ENCODE measurements at places on chromosomes 12 and 14.

GRCh38 chr12:52256584-52256935, 17.9 kb upstream of the KRT86 start:
- DNase-seq, result no peak

GRCh38 chr12:18868717-18869116, 130.8 kb downstream of the CAPZA3 start:
- no peak for DNase-seq

- DNase-seq, result no peak
Measured at GRCh38 chr14:101962503-101962874, 1.9 kb upstream of the DYNC1H1 start.

- no peak for DNase-seq
Measured at GRCh38 chr12:96211988-96212387, 17.8 kb downstream of the ELK3 start.

DNA sequence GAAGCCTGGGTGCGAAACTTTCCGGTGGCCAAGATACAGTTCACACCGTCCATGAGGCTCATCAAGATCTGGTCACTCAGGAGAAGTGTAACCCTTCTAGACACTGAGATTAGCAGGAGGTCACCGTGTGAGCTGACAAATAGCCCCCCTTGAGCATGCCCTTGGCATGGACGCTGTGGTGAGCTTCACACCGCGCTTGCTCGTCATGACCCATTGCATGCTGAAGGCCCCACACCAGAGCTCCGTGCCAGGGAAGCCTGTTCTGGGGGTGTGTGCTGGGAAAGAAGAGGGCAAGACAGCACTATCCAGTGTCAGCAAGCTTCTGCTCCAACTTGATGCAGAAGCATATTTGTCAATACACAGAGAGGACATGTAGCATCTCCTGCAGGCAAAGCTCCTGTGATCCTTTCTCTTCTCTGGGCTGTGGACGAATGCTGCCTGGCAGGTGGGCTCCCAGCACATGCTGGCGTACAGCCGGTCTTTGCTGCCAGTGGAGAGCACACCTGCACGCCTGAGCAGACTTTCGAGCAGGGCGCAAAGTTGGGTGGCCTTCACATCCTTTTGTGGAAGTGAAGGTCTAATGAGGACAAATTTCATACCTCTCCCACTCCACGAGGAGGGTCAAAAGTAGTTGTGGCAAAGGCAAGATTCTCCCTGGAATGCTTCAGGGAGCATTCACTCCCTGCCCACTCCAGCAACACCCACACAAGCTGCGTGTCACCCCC, 126.9 kb upstream of the FKBP4 start:
- peak; percentile 49 for DNase-seq

DNA sequence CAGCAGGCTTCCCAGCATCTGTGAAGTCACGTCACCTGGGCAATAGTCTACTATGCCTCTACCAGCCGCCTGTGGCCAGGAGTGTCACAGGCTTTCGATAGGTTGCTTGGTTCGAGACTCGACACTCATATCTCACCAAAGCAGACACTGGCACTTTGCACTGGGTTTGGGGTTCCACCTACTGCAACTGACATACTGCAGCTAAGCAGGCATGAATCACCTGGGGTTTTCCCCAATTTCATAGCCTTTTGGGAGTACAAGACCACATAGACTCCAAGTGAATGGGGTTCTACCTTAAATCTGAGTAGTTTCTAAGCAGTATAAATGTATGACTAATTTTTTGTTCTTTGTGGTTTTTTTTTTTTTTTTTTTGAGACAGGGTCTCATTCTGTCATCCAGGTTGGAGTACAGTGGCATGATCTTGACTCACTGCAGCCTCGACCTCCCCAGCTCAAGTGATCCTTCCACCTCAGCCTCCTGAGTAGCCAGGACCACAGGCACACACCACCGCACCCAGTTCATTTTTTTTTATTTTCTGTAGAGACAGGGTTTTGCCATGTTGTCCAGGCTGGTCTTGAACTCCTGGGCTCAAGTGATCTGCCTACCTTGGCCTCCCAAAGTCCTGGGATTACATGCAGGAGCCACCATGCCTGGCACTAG, 32.1 kb downstream of the DMAC2L start:
- no peak for DNase-seq

GRCh38 chr14:23119363-23120327, 590 bp upstream of the CEBPE start:
- peak; percentile 84 for DNase-seq

DNA sequence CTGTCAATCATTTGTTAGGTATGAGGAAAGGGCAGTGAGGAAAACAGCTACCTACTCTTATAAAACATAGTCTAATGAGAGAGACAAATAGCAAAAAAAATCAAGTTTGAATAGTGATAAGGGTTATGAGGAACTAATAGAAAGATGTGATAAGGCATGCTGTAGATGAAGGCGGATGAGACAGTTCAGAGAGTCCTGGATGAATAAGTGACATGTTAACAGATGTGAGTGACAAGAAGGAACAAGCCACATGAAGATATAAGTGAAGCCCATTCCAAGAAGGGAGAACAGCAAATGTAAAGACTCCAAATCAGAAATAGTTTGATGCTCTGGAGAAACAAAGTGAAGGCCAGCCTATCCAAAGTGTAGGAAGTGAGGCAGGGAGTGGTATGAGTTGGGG, 154.1 kb upstream of the SYT10 start:
- DNase-seq, result no peak

DNA sequence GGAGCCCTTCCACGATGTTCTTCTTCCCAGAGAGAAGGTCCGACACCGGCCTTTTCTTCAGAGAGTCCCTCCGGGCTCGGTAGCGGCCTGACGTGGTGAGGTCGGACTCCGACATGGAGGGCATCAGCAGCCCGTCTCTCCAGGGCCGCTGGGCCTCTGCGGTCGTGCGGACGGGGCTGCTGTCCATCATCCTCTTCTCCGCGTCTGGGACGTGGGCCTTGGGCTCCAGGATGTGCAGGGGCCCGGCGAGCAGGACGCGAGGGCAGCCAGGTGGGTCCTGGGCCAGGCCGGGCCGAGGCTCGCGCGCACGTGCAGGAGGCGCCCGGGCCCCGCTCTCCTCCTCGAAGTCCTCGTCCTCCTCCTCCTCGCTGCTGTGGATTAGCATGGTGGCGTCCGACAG, 75.9 kb downstream of the PTPN21 start:
- no peak for DNase-seq

- DNase-seq, result no peak
Measured at GRCh38 chr12:15522574-15523187, 200.4 kb downstream of the PTPRO start.

GRCh38 chr12:66103016-66103913, 27.3 kb downstream of the LLPH start:
- no peak for DNase-seq

- no peak for DNase-seq
Measured at GRCh38 chr12:102962986-102963385, 5.5 kb downstream of the ASCL1 start.

DNA sequence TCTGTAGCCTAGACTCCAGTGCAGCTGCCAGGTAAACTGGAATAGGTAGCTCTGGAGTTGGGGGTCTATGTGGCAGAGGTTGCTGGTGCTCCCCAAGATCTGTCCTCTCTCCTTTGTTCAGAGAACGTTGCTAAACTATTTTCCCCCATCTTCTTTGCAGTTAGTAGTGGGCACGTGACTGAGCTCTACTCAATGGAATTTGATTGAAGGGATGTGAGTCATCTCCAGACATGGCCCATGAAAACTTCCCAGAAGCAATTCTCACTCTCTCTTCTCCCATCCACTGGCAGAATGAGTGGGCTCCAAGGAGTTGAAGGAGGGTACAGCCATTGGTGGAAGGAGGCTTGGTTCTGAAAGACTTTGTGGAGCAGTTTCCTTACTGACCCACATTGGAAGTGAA, 44.0 kb downstream of the PAH start:
- DNase-seq, result no peak

DNA sequence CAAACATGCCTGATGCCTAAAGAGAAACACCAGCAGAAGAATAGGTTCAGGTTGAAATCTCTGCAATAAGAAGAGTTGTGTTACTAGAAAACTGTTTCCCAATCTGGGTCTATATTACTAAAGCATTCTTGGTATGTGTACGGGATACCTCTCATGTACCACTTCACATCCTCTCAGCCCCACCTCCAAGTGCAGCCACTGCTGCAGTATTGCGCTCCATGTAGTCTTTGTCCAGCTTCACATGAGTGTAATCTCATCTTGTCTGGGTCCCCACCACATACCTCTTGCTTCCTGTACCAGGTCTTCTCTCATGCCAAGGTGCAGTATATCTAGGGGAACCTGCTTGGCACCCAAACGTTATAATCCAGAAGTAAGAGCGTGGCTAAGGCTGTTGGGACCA, 187.5 kb upstream of the EEA1 start:
- no peak for DNase-seq

- no peak for DNase-seq
Measured at GRCh38 chr12:124370851-124371250, 76.0 kb downstream of the RFLNA start.

- no peak for DNase-seq
Measured at GRCh38 chr12:10194160-10194670, 15.4 kb downstream of the TMEM52B start.

DNA sequence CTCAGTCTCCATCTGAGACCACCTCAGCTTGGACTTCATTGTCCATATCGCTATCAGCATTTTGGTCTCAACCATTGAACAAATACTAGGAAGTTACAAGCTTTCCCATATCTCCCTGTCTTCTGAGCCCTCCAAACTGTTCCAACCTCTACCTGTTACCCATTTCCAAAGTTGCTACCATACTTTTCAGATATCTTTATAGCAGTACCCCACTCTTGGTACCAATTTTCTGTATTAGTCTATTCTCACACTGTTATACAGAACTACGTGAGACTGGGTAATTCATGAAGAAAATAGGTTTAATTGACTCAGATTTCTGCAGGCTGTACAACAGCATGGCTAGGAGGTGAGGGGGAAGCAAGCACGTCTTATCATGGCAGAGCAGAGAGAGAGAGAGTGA, 53.8 kb downstream of the PRKCH start:
- DNase-seq, result no peak

GRCh38 chr14:59377491-59377890, 87.7 kb downstream of the GPR135 start:
- DNase-seq, result no peak

DNA sequence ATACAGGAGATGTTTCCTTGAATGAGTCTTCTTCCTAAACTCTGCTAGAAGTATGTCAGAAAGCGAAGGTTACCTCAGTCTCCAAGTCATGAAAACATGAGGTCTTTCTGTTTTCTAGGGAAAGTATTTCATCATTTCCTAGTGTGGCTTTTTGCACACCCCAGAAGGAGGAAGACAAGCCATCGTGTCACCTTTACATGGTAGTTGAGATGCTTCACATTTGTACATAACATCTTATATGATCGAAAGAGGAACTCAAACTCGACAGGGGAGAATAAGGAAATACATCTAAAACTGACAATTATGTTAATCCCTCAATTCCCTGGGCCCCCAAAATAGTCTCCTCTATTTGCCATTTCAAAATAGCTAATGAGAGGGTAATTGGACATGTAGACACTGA, 214.1 kb upstream of the PLEKHG7 start:
- no peak for DNase-seq

GRCh38 chr12:118098911-118099671, 4.7 kb downstream of the VSIG10 start:
- no peak for DNase-seq

DNA sequence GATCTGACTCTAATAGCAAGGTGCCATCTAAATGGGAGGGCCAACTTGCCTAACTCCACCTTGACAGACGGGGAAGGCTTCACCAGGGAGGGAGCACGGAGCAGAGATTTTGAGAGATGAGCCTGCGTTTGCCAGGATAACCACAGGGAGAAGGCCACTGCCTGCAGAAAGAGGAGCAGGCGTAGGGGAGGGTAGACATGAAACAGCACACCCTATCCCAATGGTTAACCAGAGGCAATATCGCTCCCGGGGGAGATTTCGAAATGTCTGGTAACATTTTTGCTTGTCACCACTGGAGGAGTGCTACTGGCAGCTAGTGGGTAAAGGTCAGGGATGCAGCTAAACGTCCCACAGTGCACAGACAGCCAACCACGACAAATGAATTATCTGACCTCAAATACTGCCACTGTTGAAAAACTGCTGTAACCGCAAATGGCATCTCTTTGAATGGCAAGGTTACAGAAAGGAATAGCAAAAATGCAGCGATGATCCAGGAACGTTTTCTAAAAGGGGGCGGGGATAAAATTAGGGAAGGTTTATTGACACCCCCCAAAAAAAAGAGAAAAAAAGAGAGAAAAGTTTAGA, 126.0 kb upstream of the ATF7IP start:
- DNase-seq, result no peak

DNA sequence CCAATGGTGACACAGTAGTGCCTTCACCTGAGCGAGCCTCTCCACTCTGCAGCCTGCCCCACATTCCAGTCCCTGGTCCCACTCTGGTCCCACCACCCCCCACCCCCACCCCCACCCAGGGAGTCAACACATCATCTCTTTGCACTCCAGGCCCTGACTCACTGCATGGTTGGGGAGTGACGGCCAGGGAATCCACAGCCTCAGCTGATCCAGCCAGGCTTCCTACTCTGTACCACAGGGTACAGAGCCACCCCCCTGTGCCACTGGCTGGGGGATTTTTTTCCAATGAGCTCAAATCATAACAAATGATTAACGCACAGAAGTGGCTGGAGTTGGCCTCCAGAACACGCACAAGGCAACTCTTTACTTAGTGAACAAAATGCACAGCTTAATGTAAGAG, 233.7 kb downstream of the NTF3 start:
- DNase-seq, result no peak

- DNase-seq, result no peak
Measured at GRCh38 chr14:47365233-47365632, 310.2 kb downstream of the MDGA2 start.

DNA sequence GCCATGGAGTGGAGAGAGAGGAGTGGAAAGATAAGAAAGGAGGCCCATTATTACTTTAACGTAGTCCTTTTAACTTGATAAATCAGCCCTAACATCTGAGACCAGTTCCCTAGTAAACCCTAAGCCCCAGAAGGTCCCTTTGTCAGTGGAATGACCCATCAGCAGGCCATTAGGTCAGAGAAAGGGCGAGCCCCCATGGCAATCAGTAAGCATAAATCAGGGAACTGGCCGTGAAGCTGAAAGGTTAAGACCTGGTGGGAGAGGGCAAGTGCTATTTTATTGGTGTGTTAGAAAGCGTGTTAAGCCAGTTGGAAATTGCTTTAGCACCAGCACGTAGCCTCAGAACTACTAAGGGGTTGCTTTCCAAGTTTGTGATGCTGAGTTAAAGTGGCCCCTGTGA, 708.0 kb downstream of the BCL11B start:
- no peak for DNase-seq

Data from mesenteric fat pad (tissue), 1 donor.